RPMI7951 (cell line): ENCODE measurements at places on chromosomes 13 and 19. TPM values are rescaled to one million over a fixed set of nuclear protein-coding genes. Genes with fewer than 3 reads are reported as not detected.

GRCh38 chr13:48873081-48873480 lies 102.6 kb upstream of the FNDC3A start:
- DNase-seq: no peak

DNA sequence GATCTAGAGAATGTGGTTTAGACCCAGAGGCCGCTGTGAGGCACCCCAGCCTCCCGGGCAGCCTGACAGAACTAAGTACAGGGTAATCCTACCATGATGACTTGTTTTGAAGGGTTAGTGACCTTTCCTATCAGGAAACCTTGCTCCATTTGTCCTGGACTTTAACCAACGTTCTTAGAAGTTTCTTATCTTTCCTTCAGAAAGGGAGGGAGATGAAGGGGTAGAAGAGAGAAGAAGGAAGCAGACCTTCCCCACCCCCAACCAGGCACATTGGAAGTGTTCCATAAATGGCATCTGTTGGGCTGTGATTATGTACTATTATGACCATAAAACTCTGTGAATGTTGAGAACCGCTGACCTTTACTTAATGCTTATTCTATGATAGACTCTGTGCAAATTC lies 184.2 kb downstream of the OXGR1 start:
- DNase-seq: no peak

GRCh38 chr19:12867120-12868099 lies 13.8 kb downstream of the DNASE2 start:
- DNase-seq: peak; percentile 62

DNA sequence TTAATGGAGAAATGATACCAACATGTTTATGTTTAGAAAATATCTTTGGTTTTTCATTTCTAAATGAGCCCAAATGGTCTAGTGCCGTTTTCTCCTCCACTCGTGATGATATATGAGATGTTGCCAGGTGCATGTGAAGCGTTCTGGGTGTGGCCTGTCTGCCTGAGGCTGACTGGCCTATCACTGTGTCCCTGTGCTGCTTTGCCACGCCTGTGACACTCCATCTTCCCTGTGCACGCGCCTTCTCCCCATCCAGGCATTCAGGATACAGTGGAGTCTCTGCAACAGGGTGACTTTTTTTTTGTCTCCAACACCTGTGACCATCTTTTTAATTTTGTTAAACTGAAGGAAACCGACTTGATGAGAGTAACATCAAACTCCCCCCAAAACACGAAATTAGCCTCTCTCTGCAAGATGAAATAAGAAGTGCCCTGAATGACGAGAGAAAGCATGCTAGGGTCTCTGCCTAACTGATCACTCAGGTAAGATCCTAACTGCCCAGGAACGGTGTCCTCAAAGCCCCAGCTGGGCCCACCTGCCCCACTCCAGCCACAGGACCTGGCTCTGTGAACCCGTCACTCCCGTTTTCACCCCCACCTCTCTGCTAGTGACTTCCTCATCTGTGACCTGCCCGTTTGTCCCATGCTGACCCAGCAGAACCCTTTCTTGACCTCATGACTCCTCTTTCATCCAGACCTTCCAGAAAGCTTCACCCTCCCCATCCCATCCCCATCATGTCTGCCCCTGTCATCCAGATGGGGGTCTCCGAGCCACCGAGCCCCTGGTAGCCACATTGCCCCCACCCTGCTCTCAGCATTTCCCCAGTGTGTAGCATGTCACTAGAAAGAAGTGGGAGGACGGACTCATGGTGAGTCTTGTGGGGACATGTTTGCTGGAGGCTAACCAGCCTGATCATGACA lies 33.2 kb upstream of the TFDP1 start:
- no peak for DNase-seq

- DNase-seq: no peak
Observed at GRCh38 chr19:18481505-18482222, 40.2 kb downstream of the ELL start.

DNA sequence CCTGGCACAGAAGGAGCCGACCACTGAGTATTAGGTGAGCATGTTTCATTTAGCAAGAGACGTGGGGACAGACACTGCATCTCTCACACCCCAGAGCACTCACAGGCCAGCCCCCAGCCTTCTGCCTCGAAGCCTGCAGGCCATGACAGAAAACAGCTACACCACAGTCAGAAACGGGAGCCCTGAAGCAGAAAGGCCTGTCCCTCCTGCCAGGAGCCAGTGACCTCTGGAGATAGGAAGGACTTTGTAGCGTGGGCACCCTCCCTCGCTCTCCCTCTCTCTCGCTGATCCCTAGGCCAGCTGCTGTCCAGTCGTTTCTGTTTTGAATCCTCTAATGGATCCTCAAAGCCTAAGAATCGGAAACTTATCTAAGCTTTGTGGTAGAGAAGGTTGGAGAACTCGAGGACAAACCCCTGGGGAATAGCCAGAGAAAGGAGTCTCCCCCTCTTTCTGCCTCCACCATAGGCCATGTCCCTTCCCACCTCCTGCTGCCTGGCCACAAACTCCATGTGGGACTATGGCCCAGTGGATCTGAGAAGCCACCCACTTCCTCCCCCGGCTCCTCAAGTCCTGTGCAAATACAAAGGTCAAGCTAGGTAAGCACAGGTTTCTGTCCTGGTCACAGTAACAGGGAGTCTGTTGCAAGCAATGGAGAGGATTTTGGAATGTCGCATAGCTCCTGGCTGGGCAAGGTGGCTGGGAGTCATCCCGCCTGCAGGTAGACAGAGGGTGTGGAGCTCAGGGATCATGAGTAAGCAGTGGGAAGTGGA lies 95.1 kb downstream of the NUFIP1 start:
- DNase-seq: no peak

GRCh38 chr19:39350156-39350555 lies 7.9 kb downstream of the SAMD4B start:
- no peak for DNase-seq

DNA sequence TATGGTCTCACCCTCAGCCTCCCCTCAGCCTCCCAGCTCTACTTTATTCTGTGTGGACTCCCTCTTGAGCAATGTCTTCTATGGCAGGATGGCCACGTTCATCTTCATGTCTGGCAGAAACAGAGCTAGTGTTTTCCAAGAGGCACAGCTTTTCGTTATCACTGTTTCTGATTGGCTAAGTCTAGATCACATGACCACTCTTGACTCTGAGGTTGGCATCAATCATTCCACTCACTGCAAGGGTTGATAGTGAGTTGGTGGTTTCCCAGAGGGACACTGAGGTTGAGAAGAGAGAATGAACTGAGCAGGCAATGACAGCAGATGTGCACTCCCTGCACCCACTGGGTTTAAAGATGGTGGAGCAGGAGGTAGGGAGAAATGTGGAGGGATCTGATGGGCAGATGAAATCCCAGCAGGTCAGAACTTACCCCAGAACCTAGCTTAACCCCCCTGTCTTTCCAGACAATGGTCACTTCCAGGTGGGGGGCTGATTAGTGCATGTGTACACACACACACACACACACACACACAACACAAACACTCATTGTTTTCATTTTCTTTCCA lies 26.3 kb upstream of the UQCRFS1 start:
- DNase-seq: no peak

GRCh38 chr13:97901716-97902115 lies 51.8 kb upstream of the IPO5 start:
- DNase-seq: no peak

Gene VSTM1
- 0.29 TPM in 1 of 2 replicates, not detected in the other for total RNA-seq

GRCh38 chr13:36919171-36919832 lies 736 bp downstream of the SMAD9 start:
- no peak for DNase-seq

Gene MCEMP1
- not detected in 2 replicates for total RNA-seq
